Left ventricle myocardium inferior (tissue), 1 donor: ENCODE measurements at places on chromosomes 11 and 22. TPM values are rescaled to one million over a fixed set of nuclear protein-coding genes. Genes with fewer than 3 reads are reported as not detected.

GRCh38 chr11:38448284-38448683 is 1850.2 kb upstream of the RAG2 start:
- H3K27ac ChIP-seq: no peak overlapping the region
- DNase-seq: peak; percentile 15
- H3K36me3 ChIP-seq: no peaks in the 10 kb centered on the region
- H3K4me1 ChIP-seq: no peaks in the 10 kb centered on the region
- H3K4me3 ChIP-seq: no peak overlapping the region

DNA sequence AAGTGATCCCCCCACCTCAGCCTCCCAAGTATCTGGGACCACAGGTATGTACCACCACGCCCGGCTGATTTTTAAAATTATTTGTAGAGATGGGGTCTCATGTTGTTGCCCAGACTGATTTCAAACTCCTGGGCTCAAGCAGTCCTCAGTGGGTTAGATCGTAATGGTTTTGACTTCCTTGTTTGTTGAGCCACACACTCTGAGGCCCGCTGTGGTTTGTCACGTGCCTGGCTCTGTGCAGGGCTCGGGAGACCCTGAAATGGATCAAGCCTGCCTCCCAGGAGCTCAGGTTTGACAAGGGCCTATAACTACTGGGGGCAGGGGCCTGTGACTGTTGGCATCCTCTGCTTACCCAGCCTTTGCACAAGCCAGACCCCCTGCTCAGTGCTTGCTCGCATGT is 68.1 kb downstream of the MPPED1 start:
- H3K4me1 ChIP-seq: no peaks in the 10 kb centered on the region
- H3K27me3 ChIP-seq: peaks cover 55% of the 10 kb centered on the region
- no peaks in the 10 kb centered on the region for H3K36me3 ChIP-seq
- DNase-seq: no peak
- H3K4me3 ChIP-seq: no peak overlapping the region
- no peak overlapping the region for H3K27ac ChIP-seq

DNA sequence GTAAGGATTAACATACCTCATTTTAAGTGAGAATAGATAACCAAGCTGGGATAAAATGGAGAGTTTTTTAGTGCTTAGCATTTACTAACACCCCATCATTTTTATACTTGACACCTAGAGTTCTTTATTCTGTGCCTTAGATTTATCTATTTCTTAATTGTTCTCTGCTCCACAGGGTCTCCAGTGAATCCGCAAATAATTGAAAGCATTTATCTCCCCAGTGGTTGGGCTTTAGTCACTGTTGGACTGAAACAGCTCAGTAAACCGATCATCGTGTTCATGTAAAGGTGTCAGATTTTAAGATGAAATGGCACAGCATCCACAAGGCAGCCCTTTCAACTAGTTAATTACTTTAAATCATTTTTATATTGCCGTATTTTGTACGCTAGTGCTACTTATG is 17.8 kb upstream of the GRIA4 start:
- no peaks in the 10 kb centered on the region for H3K36me3 ChIP-seq
- no peak overlapping the region for H3K27ac ChIP-seq
- no peaks in the 10 kb centered on the region for H3K4me1 ChIP-seq
- H3K4me3 ChIP-seq: no peak overlapping the region
- no peaks in the 10 kb centered on the region for H3K27me3 ChIP-seq

DNA sequence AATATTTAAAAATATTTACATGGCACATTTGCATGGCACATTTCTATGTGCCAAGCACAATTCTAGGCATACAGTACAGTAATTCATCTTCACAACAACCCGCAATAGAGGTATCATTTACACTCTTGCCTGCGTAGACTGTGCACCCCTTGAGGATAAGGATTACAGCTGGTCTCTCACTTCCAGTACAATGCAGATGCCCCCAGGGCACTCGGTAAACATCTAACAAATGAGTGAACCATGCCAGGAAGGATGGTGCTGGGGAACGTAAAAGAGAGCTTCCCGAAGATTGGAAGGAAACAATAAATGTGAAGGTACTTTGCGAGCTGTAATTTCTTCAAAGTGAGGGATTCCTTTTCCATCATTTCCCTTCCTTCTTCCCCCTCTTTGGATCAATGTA is 1.3 kb downstream of the PRPF19 start:
- H3K4me1 ChIP-seq: peaks cover 48% of the 10 kb centered on the region
- peak overlapping the region; percentile 90 for H3K4me3 ChIP-seq
- H3K36me3 ChIP-seq: peaks cover 38% of the 10 kb centered on the region
- H3K27ac ChIP-seq: peak overlapping the region; percentile 94
- no peak for DNase-seq

- no peaks in the 10 kb centered on the region for H3K27me3 ChIP-seq
- H3K36me3 ChIP-seq: no peaks in the 10 kb centered on the region
- no peak overlapping the region for H3K4me3 ChIP-seq
- no peaks in the 10 kb centered on the region for H3K4me1 ChIP-seq
- no peak overlapping the region for H3K27ac ChIP-seq
Observed at GRCh38 chr11:42552786-42553185, 759.0 kb upstream of the API5 start.

- no peaks in the 10 kb centered on the region for H3K27me3 ChIP-seq
- H3K4me1 ChIP-seq: peaks cover 30% of the 10 kb centered on the region
- no peak overlapping the region for H3K4me3 ChIP-seq
- H3K27ac ChIP-seq: no peak overlapping the region
- no peak for DNase-seq
Observed at GRCh38 chr22:32607086-32607485, 132.5 kb downstream of the FBXO7 start.

GRCh38 chr11:87239001-87239400 is 201.3 kb downstream of the TMEM135 start:
- H3K27me3 ChIP-seq: no peaks in the 10 kb centered on the region
- H3K36me3 ChIP-seq: no peaks in the 10 kb centered on the region

DNA sequence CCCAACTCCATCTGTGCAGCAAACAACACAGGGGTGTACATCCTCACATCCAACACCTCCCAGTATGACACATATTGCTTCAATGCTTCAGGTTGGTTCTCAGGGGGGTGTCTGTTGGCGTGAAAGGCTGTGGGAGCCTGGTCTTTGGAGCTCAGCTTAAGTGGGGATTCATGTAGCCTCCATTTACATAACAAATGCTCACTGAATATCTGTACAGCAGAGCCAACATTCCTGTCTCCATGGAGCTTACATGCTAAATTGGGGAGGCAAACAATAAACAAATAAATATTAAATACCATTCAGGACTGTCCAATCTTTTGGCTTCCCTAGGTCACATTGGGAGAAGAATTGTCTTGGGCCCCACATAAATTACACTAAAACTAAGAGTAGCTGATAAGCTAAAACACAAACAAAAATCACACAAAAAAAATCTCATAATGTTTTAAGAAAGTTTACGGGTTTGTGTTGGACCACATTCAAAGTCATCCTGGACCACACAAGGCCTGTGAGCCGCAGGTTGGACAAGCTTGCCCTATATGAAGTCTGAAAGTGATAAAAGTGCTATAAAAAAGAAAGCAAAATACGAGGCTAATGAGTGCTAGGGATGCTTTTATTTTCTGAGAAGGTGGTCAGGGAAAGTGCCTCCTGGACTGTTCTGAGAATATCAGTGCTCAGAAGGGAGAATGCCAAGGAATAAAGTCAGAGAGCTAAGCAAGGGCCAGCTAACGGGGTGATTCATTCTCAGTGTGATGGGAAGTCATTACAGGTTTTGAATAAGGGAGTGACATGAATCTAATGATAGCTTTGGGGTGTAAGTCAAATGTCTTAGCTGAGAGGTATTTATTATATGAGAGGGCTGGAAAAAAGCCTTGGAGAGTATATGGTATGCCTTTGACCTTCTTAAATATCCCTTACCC is 41.6 kb downstream of the CD44 start:
- DNase-seq: no peak
- H3K36me3 ChIP-seq: peaks cover 19% of the 10 kb centered on the region
- H3K27me3 ChIP-seq: no peaks in the 10 kb centered on the region
- H3K27ac ChIP-seq: no peak overlapping the region
- no peak overlapping the region for H3K4me3 ChIP-seq

GRCh38 chr22:27780161-27780575 is 21.4 kb downstream of the MN1 start:
- H3K27me3 ChIP-seq: no peaks in the 10 kb centered on the region
- H3K4me1 ChIP-seq: peaks cover 81% of the 10 kb centered on the region
- DNase-seq: peak; percentile 41
- H3K36me3 ChIP-seq: no peaks in the 10 kb centered on the region

- no peaks in the 10 kb centered on the region for H3K36me3 ChIP-seq
- no peak for DNase-seq
- H3K27ac ChIP-seq: no peak overlapping the region
- H3K4me1 ChIP-seq: no peaks in the 10 kb centered on the region
- H3K4me3 ChIP-seq: no peak overlapping the region
- peaks cover 17% of the 10 kb centered on the region for H3K27me3 ChIP-seq
Observed at GRCh38 chr11:128039140-128040021, 548.0 kb downstream of the ETS1 start.

GRCh38 chr22:25172153-25172552 is 27.5 kb upstream of the CRYBB3 start:
- peaks cover 27% of the 10 kb centered on the region for H3K36me3 ChIP-seq
- no peaks in the 10 kb centered on the region for H3K4me1 ChIP-seq
- no peak overlapping the region for H3K27ac ChIP-seq
- no peaks in the 10 kb centered on the region for H3K27me3 ChIP-seq

GRCh38 chr11:120660024-120660565 is 148.5 kb downstream of the GRIK4 start:
- no peak for DNase-seq
- H3K27me3 ChIP-seq: peaks cover 63% of the 10 kb centered on the region

GRCh38 chr11:46918083-46918787 is at the start of gene LRP4:
Gene LRP4 (minus strand): TSS chr11:46918550. CDS start chr11:46918379, 171 bp downstream.
- DNase-seq: peak; percentile 69
- H3K27me3 ChIP-seq: peaks cover 22% of the 10 kb centered on the region
- H3K27ac ChIP-seq: peak within 1 kb of the TSS; percentile 91
- peaks cover 78% of the 10 kb centered on the region for H3K4me1 ChIP-seq
- H3K4me3 ChIP-seq: peak within 1 kb of the TSS; percentile 84
- H3K36me3 ChIP-seq: no peaks in the 10 kb centered on the region

GRCh38 chr11:82767123-82767522 is 33.5 kb upstream of the FAM181B start:
- no peak overlapping the region for H3K27ac ChIP-seq
- H3K4me1 ChIP-seq: no peaks in the 10 kb centered on the region
- no peak for DNase-seq
- no peaks in the 10 kb centered on the region for H3K36me3 ChIP-seq
- no peak overlapping the region for H3K4me3 ChIP-seq

- no peaks in the 10 kb centered on the region for H3K4me1 ChIP-seq
- peaks cover 52% of the 10 kb centered on the region for H3K27me3 ChIP-seq
Observed at GRCh38 chr11:131734871-131735270, 364.5 kb downstream of the NTM start.

GRCh38 chr11:32821917-32822560 is 7.7 kb upstream of the PRRG4 start:
- no peaks in the 10 kb centered on the region for H3K4me1 ChIP-seq
- H3K27me3 ChIP-seq: no peaks in the 10 kb centered on the region
- no peak overlapping the region for H3K27ac ChIP-seq
- H3K4me3 ChIP-seq: no peak overlapping the region

GRCh38 chr22:49793871-49794270 is 33.8 kb downstream of the BRD1 start:
- peaks cover 66% of the 10 kb centered on the region for H3K36me3 ChIP-seq
- H3K4me1 ChIP-seq: peaks cover 53% of the 10 kb centered on the region
- no peaks in the 10 kb centered on the region for H3K27me3 ChIP-seq

- no peaks in the 10 kb centered on the region for H3K36me3 ChIP-seq
- peaks cover 86% of the 10 kb centered on the region for H3K27me3 ChIP-seq
- no peak for DNase-seq
- peaks cover 42% of the 10 kb centered on the region for H3K4me1 ChIP-seq
Observed at GRCh38 chr11:124875401-124875800, 10.2 kb downstream of the ROBO3 start.

GRCh38 chr22:44316393-44317122 is 3.8 kb upstream of the SHISAL1 start:
- no peak overlapping the region for H3K27ac ChIP-seq
- DNase-seq: no peak
- no peaks in the 10 kb centered on the region for H3K4me1 ChIP-seq
- peaks cover 5% of the 10 kb centered on the region for H3K27me3 ChIP-seq

DNA sequence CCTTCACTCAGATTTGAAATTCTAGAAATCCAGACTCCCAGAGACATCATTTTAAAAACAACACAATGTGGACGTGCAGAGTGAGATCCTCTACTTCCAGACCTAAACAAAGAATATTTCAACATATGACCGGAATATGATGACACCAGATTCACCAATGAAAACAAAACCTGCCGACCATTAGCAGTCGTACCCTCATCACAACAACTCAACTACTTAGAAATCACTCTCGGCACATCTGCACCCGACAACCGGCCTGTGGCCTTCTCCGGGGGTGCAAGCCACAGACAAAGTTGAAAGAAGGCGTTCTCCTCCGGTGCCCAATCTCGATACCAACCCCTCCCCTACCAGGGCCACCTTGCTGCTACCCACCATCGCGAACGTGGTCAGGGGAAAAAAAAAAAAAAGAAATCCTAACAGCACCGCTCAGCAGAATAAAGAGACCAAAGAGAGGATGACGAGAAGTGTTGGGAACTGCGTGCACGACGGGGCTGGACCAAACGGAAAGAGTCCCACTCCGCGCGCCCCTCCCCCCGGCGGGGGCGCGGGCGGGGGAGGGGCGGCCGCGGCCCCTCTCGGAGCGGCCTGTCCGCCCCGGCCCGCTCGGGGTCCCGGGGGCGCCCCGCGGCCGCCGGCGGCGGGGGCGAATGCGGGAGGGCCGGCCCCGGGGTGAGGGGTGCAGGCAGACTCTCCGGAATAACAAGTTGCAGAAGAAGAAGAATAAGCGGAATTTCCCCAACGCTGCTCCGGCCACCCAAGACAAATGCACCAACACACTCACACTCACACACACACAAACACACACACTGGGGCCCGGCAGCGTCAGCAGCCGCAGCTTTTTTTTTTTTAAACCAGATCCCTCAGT is 1.7 kb downstream of the PHF21A start:
- H3K27ac ChIP-seq: peak overlapping the region; percentile 97
- peak overlapping the region; percentile 86 for H3K4me3 ChIP-seq
- no peaks in the 10 kb centered on the region for H3K27me3 ChIP-seq
- H3K4me1 ChIP-seq: peaks cover 72% of the 10 kb centered on the region
- no peaks in the 10 kb centered on the region for H3K36me3 ChIP-seq
- peak; percentile 35 for DNase-seq

- no peak overlapping the region for H3K4me3 ChIP-seq
- no peak overlapping the region for H3K27ac ChIP-seq
- peaks cover 18% of the 10 kb centered on the region for H3K4me1 ChIP-seq
- no peaks in the 10 kb centered on the region for H3K36me3 ChIP-seq
- H3K27me3 ChIP-seq: no peaks in the 10 kb centered on the region
- no peak for DNase-seq
Observed at GRCh38 chr11:14388352-14388751, 29.4 kb upstream of the RRAS2 start.

The JAM3 gene
- total RNA-seq: 36.2 TPM

The OR52I1 gene
- total RNA-seq: not detected

The DCUN1D5 gene
- 25.8 TPM for total RNA-seq

The HBE1 gene
- not detected for total RNA-seq

The CATSPERZ gene
- not detected for total RNA-seq

The ADAMTS15 gene
- 22.9 TPM for total RNA-seq

The RAB39A gene
- 0.52 TPM for total RNA-seq

The MYEOV gene
- total RNA-seq: not detected

The STIP1 gene
- total RNA-seq: 97.4 TPM
